Glutamatergic neuron (in vitro differentiated cells): ENCODE measurements at places on chromosomes 12 and 14. TPM values are rescaled to one million over a fixed set of nuclear protein-coding genes. Genes with fewer than 3 reads are reported as not detected.

Gene IFI27
- 3.7 TPM for total RNA-seq

Gene CCDC197
- total RNA-seq: not detected

Gene RBP5
- total RNA-seq: 1.2 TPM

Gene GPR132
- total RNA-seq: not detected

Gene PTCSC3
- total RNA-seq: not detected

Gene ACADS
- total RNA-seq: 8.1 TPM

Gene DCTN2
- total RNA-seq: 484 TPM

Gene PAH
- total RNA-seq: not detected

Gene SLC7A7
- 1.7 TPM for total RNA-seq

Gene SIX1
- total RNA-seq: 79.6 TPM

DNA sequence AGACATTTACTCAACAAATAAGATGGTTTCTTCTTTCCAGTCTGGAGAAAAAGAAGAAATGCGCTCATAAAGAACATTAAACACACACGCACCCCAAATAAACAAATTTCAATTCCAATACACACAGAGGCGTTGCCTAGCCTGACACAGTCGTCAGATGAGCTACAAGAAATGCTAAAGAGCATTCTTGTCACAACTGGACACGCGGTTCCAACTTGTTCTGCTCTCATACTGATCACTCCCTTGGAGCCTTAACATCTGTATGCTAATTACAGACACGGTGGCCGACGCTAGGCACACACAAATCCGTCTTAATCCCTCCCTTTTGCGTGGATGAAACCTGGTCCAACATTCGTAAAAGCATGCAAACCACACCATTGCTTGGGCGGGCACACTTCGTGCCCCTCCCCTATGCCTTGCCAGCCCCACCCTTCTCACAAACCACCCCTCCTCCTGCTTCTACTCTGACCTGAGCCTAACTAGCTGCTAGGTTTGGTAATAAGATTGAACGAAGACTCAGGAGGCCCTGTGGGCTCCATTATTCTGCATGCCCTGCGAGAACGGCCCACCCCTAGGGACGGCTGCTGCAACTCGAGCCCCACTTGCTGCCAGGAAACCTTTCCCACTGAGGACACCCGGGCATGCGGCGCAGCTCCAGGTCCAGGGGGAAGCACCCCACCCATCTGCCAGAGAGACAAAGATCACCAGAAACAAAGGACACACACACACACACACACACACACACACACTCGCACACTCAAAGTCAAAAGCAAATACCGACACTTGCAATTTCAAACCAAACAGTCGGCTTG is 1.2 kb downstream of the KCNK10 start:
- DNase-seq: peak; percentile 44

- no peak for DNase-seq
Observed at GRCh38 chr14:89298056-89298834, 118.8 kb downstream of the FOXN3 start.

- no peak for DNase-seq
Observed at GRCh38 chr14:32256576-32256975, 53.5 kb upstream of the RNU6-8 start.

DNA sequence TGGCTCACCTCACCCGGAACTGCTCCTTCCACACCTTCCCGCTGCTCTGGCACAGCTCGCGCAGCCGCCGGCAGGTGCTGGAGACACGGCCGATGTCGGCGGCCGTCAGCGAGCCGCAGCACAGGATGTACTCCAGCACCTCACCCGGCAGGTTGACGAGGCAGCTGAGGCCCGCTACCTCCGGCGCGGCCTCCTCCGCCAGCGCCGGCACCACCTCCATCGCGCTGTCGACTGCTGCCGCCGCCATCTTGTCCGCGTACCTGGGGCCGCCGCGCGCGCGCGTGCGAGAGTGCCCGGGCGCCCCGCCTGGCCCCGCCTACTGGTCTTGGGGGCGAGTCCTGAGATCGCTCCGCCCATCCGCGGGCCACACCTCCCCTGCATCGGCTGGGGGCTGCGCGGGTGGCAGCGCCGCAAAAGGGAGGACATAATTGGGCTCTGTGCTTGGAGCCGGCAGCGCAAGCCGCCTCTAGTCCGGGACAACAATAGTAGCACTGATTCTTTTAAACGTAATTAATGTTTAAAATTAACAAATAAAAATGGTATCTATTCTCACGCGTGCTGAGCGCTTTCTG is at the start of gene FBXO21:
TSS of gene FBXO21 (minus strand) at position 261 of the 572 bp plus-strand sequence. CDS start at position 247, 14 bp downstream.
- DNase-seq: peak; percentile 95

- no peak for DNase-seq
Observed at GRCh38 chr14:72178517-72178916, 246.3 kb downstream of the RGS6 start.

DNA sequence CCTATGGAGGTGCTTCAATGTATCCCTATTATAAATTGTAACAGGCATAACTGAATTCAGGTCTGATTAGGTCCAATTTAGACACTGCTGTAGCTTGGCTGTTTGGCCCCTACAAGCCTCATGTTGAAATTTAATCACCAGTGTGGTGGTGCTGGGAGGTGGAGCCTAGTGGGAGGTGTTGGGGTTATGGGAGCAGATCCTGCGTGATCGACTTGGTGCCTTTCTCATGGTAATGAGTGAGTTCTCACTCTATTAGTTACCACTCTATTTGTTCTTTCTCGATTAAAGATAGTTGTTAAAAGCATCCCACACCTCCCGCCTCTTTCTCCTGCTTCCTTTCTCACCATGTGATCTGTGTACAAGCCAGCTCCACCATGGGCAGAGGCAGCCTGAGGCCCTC is 122.1 kb downstream of the FOXA1 start:
- no peak for DNase-seq

GRCh38 chr14:74480046-74480445 is 13.1 kb downstream of the NPC2 start:
- no peak for DNase-seq

DNA sequence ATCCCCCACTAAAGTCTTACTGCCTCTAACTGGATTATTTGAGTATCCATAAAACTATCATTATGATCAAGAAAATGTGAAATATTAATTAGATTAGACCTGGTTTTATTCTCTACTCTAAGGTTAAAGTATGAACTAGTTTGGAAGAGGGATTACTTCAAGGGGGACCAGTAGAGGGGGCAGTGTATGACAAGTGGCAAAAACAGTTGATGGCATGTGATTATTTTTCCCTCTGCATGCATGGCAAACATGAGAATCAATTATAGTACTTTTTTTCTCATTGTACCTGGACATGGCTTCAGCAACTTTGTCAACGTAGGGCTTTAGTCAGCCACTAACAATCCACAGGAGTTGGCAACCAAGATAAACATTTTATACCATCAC is 145.0 kb upstream of the SLC38A2 start:
- no peak for DNase-seq

DNA sequence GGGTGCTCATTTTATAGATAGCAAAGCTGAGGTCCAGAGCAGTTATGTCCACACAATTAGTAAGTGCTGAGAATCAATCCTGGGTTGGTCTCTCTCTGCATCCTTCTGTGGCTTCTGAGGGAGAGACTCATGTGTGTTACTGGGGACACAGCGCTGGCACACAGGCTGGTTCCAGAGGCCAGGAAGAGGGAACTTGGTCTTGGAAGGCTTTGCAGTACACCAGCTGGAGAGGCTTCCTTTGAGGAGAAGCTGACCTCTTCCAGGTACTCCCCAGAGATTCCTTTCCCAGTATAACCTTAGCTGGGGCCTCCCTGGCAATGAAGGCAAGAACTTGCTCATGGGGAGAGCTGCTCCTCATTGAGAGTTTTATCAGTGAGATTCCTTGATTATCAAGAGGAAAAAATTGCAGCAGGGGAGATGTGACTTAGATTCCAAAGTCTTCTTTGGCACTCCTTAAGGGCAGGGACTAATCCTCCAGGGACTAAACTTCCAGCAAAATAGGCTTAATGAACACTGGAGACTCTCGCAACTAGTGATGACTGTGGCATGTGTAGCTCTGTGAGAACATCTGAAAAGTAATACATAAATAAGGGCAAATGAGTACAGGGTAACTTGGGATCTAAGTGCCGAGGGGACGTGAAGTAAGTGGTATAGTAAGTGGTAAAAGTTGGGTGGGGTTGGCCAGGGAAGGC is 13.9 kb upstream of the KRT80 start:
- no peak for DNase-seq

GRCh38 chr14:50859296-50859624 is 12.6 kb upstream of the ABHD12B start:
- DNase-seq: no peak

- DNase-seq: no peak
Observed at GRCh38 chr14:84036840-84037239, 1493.1 kb upstream of the FLRT2 start.

DNA sequence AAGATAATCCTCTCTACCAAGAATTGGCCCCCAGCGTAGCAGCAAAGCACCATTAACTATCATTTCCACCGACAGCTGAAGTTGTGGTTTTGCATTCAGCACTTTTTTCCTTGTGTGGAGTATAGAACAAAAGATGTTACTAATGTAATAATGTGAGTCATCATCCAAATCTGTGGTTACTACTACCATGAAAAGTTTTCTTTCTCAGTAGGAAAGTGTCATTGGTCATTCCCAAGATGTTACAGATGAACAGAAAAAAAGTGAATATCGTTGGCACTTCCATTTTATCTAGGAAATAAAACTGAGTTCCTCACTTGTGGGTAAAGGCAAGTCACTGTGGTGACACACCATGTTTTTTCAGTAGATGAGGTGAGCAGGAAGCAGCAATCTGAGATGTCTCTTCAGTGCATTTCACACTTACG is 30.3 kb upstream of the IFNG start:
- no peak for DNase-seq

DNA sequence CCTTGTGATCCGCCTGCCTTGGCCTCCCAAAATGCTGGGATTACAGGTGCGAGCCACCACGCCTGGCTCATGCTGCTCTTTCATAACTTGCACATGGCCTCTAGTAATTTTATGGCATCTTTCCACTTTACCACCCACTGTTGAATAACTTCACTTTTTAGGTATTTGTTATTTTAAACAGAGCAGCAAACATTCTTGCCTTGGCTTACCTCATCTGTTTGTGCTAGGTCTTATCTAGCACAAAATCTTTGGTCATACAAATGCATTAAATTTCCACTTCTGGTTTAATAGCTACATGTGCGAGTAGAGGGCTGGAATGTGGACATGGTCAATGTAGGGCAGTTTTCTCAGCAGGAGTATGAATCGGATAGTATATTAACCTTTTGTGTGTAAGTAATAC is 38.8 kb upstream of the ATF7IP start:
- no peak for DNase-seq

DNA sequence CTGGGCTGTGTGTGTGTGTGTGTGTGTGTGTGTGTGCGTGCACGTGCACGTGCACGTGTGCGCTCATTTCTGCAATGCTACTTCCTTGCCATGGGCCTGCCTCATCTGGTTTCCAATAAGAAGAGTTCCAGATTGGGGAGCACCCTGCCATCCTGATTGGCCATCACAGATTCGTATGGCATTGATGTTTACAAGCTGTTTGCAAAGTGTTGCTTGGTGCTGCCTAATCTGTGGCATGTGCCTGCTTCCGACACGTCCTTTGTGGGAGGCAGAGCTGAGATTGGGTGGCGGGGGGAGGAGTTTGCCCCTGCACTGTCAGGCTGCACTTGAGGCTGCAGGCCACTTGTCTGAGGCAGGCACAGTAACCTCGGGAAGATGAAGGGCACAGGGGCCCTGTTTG is 39.2 kb downstream of the SAMD4A start:
- no peak for DNase-seq

DNA sequence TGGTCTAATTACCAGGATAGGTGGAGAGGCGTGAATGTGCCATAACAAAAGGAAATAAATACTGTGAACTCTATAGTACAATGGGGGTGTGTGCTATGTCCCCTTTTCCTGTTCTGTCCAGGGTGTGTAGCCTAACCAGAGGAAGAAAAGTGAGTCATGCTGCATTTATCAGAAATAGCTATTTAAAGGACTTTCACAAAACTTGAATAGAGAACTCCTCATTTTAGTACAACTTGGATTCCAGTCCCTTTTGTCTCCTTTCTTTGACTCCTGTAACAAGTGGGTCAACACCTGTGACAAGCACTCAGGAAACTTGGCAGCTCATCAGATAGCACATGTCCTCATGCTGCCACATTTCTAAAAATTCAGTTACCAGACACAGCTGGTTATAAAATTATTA is 123.4 kb downstream of the CCDC91 start:
- DNase-seq: no peak

GRCh38 chr14:65794674-65795279 is 382.2 kb downstream of the FUT8 start:
- DNase-seq: no peak

DNA sequence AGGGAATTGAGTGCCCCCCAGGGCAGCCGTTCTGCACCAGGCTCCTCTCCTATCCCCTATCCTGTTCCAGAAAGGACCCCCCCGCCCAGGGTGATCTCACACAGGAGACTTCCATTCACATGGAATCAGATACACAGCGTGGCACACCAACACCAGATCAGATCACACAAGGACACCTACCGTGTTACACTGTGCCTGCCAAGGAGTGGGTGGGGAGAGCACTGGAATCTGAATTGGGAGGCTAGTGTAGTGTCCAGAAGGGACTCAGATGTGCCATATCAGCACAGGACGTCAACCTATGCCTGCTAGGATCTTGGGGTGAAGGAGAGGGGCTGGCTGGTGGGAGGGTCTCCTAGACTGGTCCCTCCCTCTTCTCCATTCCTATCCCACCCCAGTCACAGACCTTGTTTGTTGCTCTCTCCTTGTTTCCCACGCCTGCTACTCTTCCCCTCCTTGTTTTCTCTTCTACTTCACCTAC is 2.3 kb downstream of the PTMS start:
- peak; percentile 33 for DNase-seq

DNA sequence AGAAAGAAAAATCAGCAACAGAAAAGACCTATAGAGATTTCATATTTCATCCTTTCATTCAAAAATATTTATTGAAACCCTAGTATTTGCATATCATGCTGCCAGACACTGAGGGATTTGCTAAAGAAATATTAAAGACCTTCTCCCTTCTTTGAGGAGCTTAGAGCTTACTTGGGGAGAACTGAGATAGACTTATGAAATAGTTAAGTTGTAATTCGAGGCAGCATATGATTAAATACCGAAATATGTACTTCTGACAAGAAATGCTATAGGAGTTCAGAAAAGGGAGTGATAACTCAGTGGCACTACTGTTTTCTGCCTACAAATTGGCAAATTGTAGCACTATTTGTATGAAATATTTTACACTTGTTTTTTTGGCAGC is 59.1 kb downstream of the PLXNC1 start:
- no peak for DNase-seq

DNA sequence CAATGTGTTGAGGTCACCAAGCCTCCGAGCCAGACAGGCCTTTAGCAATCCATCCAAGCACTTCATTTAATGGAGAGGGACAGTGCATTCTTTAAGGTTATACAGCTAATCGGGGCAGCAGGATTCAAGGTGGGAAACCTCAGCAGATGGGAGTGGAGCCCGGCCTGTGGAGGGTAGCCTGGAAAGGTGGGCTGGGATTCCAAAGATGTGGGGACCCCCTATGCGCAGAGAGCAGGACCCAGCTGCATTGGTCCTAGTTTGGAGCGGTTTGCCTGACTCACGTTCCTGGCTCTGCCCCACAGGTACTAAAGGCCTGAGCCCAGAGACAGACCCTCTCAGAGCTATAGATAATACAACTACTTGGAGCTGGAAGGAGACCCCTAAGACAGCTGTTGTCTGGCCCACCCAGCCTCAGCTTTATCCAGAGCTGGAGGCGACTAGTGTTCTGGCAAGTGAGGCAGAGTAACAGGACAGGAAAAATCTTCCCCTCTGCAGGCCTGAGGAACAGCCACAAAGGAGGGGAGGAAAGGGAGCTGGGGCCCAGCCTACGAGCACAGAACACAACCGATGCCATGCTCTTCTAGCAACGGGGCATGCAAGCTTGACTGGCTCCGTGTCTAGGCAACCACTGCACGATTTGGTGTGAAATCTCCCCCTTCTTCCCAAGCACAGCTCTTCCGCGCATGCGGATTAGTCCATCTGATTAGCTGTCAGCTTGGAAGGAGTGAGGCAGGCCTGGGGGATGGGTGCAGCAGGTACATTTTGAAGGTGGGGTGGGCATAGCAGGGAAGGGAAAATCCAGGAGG is 1.1 kb upstream of the MYH7 start:
- DNase-seq: no peak
